ENCODE measurements at places on chromosomes 1 and 21.

DNA sequence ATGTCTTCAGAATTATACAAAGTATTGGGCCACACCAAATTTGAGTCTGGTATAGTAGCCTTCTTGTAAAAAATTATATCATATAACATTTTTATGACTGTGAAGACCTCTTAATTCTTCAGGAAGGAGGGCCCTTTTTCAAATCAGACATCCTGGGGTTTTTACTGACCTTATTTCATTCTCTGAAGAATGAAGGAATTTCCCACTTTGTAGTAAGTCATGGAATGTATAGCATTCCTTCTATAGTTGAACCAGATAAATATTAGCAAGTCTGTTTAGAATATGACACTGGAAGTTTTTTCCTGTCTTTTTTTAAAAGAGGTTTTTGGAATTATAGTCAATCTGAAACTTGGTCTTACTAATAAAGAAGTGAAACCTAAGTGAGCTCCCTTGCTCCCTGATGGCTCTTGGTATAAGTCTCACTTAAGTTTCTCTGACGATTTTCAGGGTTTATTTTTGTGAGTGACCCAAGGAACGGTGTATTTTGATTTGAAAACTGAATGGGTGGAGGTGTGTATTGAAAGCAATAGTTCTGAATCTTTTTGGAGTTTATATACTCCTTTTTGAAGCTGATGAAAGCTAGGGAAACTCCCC is 23.7 kb downstream of the SNX27 start:
- DNase-seq = no peak

- no peak for DNase-seq
Observed at GRCh38 chr1:3803905-3804626, 7.8 kb upstream of the LRRC47 start.

GRCh38 chr1:29338908-29339575 is 102.7 kb downstream of the PTPRU start:
- DNase-seq = no peak

GRCh38 chr1:29912425-29912824 is 676.1 kb downstream of the PTPRU start:
- no peak for DNase-seq

Measured in C1 segment of cervical spinal cord (tissue), 14 donors.